Posterior vena cava (tissue), 2 donors: ENCODE measurements at places on chromosomes 2 and 18. TPM values are rescaled to one million over a fixed set of nuclear protein-coding genes. Genes with fewer than 3 reads are reported as not detected.

The DNAH6 gene
- total RNA-seq, result 0.46 TPM

DNA sequence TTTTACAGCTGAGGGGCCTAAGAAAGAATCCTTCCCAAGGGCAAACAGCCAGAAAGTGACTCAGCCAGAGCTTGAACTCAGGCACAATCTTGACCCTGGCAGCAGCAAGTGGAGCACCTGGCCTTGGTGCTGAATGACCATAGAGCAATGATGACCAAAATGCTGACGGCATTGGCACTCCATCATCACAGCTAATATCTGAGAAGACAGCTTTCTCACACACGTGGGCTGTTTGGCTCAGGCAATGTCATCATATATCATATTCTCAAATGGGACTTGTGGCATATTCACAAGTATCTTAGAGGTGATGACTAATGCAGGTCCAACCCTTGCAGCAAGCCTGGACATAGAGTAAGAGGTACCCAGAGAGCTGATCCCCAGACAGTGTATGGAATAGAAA lies 443.9 kb upstream of the MYT1L start:
- DNase-seq, result peak; percentile 22

- DNase-seq, result no peak
These were observed 24.5 kb downstream of the SLC14A1 start for GRCh38 chr18:45748501-45748900.

- DNase-seq, result peak; percentile 48
These were observed 195.3 kb downstream of the SMAD2 start for GRCh38 chr18:47735041-47735702.

DNA sequence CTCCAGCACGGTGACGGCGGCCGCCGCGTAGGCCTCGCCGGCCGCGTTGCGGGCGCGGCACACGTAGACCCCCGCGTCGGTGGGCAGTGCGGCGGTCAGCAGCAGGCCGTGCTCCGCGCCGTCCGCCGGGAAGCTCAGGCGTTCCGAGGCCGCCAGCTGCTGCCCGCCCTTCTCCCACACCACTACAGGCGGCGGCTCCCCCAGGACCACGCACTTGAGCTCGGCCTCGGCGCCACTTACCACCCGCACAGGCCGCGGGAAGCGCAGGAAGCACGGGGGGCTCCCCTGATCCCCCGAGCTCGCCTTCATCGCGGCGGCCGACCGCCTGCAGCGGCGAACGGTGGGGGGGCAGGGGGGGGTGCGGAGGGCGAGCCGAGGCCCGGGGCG lies 422 bp downstream of the OBSL1 start:
- no peak for DNase-seq
